Kidney (tissue), 22 donors: ENCODE measurements at places on chromosomes 6 and 20. TPM values are rescaled to one million over a fixed set of nuclear protein-coding genes. Genes with fewer than 3 reads are reported as not detected.

- DNase-seq, result no peak
Observed at GRCh38 chr6:53199765-53200164, 51.1 kb upstream of the GCM1 start.

Gene DNAH8
- total RNA-seq, result 0.50 TPM

- peak; percentile 83 for DNase-seq
Observed at GRCh38 chr6:19024737-19025136, 637.6 kb downstream of the RNF144B start.

- peak; percentile 92 for DNase-seq
Observed at GRCh38 chr6:43170417-43170930, 595 bp upstream of the SRF start.

DNA sequence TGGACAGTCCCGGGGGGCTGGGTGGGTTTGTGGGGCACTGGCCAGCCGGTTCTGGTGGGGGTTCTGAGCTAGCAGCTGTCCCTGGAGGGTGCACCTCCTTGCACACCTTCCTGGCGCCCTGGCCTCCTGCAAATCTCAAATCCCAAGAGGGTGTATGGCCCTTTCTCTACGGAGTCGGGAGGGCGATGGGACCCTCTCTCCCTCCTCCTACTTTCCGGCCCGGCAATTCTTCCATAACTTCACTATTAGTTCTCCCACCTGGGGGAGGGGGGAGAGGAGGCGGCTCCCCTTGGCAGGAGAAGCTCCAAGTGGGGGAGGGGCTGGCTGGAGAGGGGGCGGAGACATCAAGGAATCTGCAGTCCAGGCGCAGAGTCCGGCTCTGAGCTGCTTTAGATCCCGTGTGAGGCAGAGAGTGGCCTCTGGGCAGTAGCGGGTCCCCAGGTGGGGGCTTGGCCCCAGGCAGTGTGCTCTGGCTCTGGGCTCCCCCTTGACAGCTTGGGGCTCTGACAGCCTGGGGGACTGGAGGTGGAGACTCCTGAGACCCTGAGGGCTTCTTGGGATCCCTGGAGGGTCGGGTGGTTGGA lies 1.4 kb upstream of the LAMA5 start:
- DNase-seq, result peak; percentile 79

DNA sequence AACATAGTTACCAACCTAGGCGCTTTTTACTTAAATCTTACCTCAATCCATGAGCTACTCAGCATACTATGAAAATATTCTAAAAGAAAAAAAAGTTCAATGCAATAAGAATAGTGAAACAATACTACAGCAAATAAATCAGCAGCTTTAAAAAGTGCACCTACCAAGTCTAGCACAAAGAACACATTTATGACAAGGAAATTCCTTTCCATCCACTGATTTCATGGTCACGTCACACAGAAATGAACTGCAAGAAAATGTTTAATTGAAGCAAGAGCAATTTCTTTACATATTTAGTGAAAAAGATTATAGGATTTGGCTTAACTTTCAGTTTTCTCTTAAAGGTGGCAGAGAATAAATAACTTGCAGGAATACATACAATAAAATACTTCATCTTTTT lies 36.2 kb downstream of the IBTK start:
- DNase-seq, result no peak

GRCh38 chr6:121791396-121792315 lies 356.2 kb downstream of the GJA1 start:
- no peak for DNase-seq

Gene SIGLEC1
- total RNA-seq, result 20.2 TPM

DNA sequence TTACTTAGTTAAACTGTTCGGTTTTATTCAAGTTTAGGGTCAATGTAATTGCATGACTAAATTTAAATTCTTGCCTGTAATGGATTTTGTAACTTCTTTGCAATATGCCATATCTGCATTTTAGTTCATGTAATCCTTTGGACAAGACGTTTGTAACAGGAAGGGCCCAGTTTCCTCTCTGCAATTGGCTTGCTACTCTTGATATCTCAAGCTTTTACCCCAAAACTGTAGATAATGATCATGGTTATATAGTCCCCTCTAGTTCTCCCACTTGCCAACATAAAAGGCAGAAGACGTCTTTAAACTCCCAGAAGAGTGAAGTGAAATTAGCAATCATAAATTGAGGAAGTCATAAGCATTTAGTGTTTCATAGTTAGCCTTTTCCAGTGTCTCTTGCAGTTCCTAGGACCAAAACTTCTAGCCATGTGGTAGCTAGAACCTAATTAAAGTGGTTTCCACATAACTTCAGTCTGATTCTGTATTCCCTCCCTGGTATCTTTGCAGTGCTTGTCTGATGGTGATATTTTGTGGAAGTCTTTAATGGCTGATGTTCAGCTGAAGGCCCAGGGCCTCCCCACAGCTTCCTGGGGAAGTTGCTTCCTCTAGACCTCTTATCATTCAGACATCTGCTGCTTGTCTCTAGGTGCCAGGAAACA lies 117.8 kb upstream of the SUPT3H start:
- no peak for DNase-seq
